Type B pancreatic cell (in vitro differentiated cells): ENCODE measurements at places on chromosomes 4 and X. TPM values are rescaled to one million over a fixed set of nuclear protein-coding genes. Genes with fewer than 3 reads are reported as not detected.

PABPC5 gene
- 3.1 and 9.6 TPM in 2 replicates for total RNA-seq

PCDH11X gene
- 6.9 and 11.2 TPM in 2 replicates for total RNA-seq

ARSH gene
- total RNA-seq = 0.24 TPM in 1 of 2 replicates, not detected in the other

DNASE1L1 gene
- total RNA-seq = 13.3 and 14.4 TPM in 2 replicates

NWD2 gene
- 0.88 and 1.5 TPM in 2 replicates for total RNA-seq

SPON2 gene
- 8.8 and 10.4 TPM in 2 replicates for total RNA-seq

CSAG2 gene
- total RNA-seq = 0.40 TPM in 1 of 2 replicates, not detected in the other

GRCh38 chr4:87758270-87758669, 41.1 kb upstream of the IBSP start:
- no peaks in the 10 kb centered on the region for H3K27me3 ChIP-seq
- no peaks in the 10 kb centered on the region for H3K4me1 ChIP-seq
- no peak for DNase-seq
- no peak overlapping the region for H3K4me3 ChIP-seq
- H3K36me3 ChIP-seq = no peaks in the 10 kb centered on the region

DNA sequence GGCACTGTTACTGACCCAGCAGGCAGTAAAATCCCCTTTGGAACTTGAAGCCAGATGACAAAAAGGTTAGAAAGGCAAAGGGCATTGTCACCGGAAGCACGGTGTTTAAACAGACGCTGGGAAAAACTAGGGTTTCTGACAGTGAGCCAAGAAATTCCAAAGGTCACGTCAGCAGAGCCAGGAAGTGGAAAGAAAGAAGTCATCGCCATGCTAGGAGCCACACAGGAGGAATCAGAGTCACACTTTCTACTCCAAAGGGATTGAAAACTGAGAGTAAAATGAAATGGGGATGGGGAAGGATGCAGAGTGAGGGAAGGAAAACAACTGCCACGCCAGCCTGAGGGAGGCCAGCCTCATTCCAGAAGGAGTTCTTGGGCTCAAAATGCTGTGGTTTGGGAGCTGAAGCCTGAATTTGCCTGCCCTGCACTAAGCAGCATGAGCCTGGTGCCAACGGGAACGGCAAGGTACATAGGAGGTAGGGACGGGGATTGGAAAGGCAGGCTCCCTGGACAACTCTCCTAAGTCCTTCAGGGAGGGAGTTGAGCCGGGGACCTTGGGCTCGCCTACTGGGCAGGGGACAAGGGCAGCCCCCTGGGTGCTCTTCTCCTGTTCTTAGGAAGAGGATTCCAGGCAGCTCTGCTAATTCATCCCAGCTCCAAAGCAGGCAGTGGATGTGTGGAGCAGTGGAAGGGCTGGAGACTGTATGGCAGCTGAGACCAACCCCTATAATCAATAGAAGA, 66.8 kb downstream of the SOWAHB start:
- peaks cover 3% of the 10 kb centered on the region for H3K36me3 ChIP-seq
- H3K4me3 ChIP-seq = peak overlapping the region; percentile 72
- peaks cover 30% of the 10 kb centered on the region for H3K4me1 ChIP-seq
- no peak for DNase-seq
- peak overlapping the region; percentile 39 for H3K27ac ChIP-seq

GRCh38 chr4:88189881-88190585, 31.6 kb upstream of the ABCG2 start:
- H3K27me3 ChIP-seq = no peaks in the 10 kb centered on the region
- peaks cover 7% of the 10 kb centered on the region for H3K4me1 ChIP-seq
- H3K27ac ChIP-seq = no peak overlapping the region
- no peaks in the 10 kb centered on the region for H3K36me3 ChIP-seq
- no peak overlapping the region for H3K4me3 ChIP-seq

- H3K27me3 ChIP-seq = no peaks in the 10 kb centered on the region
- no peak for DNase-seq
- H3K27ac ChIP-seq = no peak overlapping the region
- no peak overlapping the region for H3K4me3 ChIP-seq
Measured at GRCh38 chr4:138758196-138758595, 257.4 kb upstream of the NOCT start.

DNA sequence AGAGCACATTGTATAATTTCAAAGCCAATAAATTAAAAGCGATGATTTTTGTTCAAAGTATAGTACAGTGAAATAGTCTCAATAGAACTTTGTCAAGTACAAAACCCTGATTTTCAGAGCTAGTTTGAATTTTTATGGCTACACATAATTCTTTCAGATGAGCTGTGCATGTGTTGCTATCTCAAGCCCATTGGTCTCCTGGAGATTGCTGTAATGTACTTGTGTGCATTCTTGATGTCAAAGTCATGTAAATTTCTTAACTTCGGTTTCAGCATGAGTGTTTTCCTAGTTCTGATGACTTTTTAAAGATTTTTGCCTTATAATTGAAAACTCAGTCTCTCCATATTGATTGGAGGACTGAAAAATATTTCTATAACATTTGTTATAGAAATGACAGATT, 200.8 kb downstream of the CEP135 start:
- no peak overlapping the region for H3K27ac ChIP-seq
- H3K4me3 ChIP-seq = no peak overlapping the region
- peaks cover 22% of the 10 kb centered on the region for H3K4me1 ChIP-seq
- no peaks in the 10 kb centered on the region for H3K27me3 ChIP-seq
- H3K36me3 ChIP-seq = peaks cover 3% of the 10 kb centered on the region

GRCh38 chr4:108049406-108049805, 59.7 kb downstream of the HADH start:
- H3K27ac ChIP-seq = no peak overlapping the region
- H3K27me3 ChIP-seq = no peaks in the 10 kb centered on the region

DNA sequence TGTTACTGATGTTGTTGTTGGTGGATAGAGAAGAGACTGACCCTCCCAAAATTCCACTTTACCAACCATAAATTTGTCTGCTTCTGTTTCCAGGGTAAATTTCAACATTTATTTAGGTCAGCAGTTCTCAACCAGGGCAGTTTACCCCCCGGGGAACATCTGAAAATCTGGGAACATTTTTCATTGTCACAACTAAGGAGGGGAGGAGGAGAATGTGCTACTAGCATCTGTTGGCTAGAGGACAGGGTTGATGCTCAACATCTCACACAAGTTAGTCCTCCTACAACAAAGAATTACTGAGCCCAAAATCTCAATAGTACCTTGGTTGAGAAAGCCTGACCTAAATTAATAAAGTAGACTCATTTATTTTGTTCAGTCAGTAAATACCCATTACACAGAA, 25.7 kb downstream of the KCTD8 start:
- no peaks in the 10 kb centered on the region for H3K27me3 ChIP-seq
- H3K4me3 ChIP-seq = no peak overlapping the region
- H3K36me3 ChIP-seq = no peaks in the 10 kb centered on the region

DNA sequence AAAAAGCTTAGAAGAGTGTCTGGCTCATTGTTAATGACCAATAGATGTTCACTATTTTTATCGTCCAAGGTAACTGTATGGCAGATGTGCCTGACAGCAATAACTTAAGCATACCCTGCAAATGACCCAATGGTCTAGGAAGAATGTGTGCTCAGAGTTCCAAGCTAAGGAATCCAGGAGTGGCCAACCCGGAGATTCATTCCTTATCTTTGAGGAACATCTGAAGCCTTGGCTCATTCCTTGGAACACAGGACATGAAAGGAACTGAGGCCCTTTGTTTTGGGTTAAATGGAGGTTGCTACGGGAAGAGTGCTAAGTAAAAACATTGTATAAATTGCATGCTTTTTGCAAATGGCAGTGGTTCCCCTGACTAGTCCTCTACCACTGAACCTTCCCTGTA, 38.9 kb upstream of the EFNB1 start:
- no peaks in the 10 kb centered on the region for H3K27me3 ChIP-seq
- no peaks in the 10 kb centered on the region for H3K4me1 ChIP-seq
- H3K27ac ChIP-seq = no peak overlapping the region
- no peaks in the 10 kb centered on the region for H3K36me3 ChIP-seq
- no peak for DNase-seq
- no peak overlapping the region for H3K4me3 ChIP-seq

- H3K4me3 ChIP-seq = no peak overlapping the region
- H3K27ac ChIP-seq = no peak overlapping the region
- no peaks in the 10 kb centered on the region for H3K4me1 ChIP-seq
- no peaks in the 10 kb centered on the region for H3K36me3 ChIP-seq
- H3K27me3 ChIP-seq = no peaks in the 10 kb centered on the region
Measured at GRCh38 chrX:149979126-149979644, 40.9 kb upstream of the EOLA2 start.

DNA sequence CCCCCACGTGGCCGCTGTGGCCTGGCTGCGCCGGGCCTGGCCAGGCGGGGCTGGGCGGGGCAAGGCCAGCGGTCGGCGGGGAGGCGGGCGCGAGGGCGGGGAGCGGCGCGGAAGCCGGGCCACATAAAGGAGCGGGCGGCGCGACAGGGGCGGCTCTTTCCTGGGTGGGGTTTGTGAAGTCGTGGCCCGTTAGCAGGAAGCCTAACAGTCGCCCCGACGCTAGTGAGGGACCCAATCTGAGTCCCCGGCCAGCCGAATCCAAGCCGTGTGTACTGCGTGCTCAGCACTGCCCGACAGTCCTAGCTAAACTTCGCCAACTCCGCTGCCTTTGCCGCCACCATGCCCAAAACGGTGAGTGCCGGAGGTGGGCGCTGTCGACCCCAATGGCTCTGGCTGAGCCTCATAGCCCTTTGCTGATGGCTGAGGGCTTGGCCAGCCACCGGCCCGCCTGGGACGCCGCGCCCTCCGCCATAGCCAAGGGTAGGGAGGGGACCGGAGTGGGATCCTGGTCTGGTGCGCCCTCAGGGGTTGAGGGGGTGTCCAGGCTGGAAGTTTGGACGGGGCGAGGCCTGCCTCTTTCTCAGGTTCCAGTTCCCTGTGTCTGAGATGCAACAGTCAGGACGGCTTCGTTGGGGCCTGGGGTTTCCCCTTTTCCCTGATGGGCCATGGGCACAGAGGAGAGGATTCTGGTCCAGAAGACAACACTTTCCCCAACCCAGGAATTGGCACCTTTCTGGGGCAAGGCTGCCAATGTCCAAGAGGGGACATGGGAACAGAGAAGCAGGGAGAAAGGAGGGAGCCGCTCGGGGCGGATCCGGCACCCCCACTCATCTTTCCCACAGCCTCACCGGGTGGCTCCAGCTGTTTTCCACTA, at the start of gene MSN:
TSS of gene MSN (plus strand) at position 152 of the 874 bp plus-strand sequence. CDS start at position 340, 188 bp downstream.
- no peaks in the 10 kb centered on the region for H3K36me3 ChIP-seq
- H3K4me3 ChIP-seq = peak within 1 kb of the TSS; percentile 86
- H3K27me3 ChIP-seq = no peaks in the 10 kb centered on the region

- H3K4me1 ChIP-seq = no peaks in the 10 kb centered on the region
- no peaks in the 10 kb centered on the region for H3K36me3 ChIP-seq
- no peak overlapping the region for H3K4me3 ChIP-seq
- H3K27me3 ChIP-seq = no peaks in the 10 kb centered on the region
Measured at GRCh38 chr4:162016219-162016618, 147.6 kb downstream of the FSTL5 start.

DNA sequence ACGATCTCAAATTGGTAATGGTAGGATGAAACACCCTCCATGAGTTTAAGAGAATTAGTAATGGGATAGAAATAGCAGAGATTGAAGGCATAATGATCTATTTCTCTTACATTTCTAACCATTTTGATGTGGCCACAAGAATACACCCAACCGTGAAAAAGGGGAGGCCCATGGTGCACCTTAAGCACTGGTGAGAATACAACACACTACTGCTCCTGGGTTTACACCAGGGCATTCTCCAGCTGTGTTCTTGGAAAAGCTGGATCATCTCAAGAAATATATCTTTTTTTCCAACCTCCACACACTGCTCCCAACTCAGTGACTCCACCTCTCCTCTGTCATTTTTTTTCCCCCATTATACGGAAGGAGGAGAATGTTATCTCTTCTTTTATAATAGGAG, 1.5 kb downstream of the QRFPR start:
- no peak for DNase-seq
- no peaks in the 10 kb centered on the region for H3K36me3 ChIP-seq
- H3K27me3 ChIP-seq = peaks cover 80% of the 10 kb centered on the region
- H3K4me1 ChIP-seq = peaks cover 8% of the 10 kb centered on the region
- H3K27ac ChIP-seq = no peak overlapping the region

DNA sequence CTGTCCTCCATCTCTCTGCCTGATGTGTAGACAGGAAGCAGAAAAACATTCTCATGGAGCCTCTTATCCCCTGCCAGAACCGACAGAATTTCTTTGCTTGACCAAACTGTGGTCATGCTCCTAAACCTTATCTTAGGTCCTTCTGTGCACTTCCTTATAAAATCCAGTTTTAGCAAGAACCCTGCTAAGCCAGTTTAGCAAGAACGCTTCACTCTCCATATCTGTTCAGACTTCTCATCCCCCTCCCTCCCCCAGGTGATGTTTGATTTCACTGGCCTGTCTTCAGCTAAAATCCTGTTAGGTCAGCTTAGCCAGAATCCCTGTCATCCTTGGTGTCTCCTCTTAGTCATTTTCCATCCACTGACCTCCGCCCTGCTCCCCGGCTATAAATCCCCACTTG, 1130.9 kb upstream of the PRKX start:
- no peak for DNase-seq
- peak overlapping the region; percentile 77 for H3K4me3 ChIP-seq
- no peaks in the 10 kb centered on the region for H3K27me3 ChIP-seq
- H3K27ac ChIP-seq = peak overlapping the region; percentile 88
- no peaks in the 10 kb centered on the region for H3K36me3 ChIP-seq

- no peaks in the 10 kb centered on the region for H3K36me3 ChIP-seq
- H3K27me3 ChIP-seq = peaks cover 62% of the 10 kb centered on the region
- H3K4me1 ChIP-seq = peaks cover 8% of the 10 kb centered on the region
- H3K4me3 ChIP-seq = no peak overlapping the region
- H3K27ac ChIP-seq = no peak overlapping the region
Measured at GRCh38 chr4:113071805-113072204, 22.4 kb downstream of the ANK2 start.

GRCh38 chr4:96703265-96703664, 863.4 kb downstream of the PDHA2 start:
- H3K4me3 ChIP-seq = no peak overlapping the region
- H3K4me1 ChIP-seq = peaks cover 10% of the 10 kb centered on the region
- H3K27ac ChIP-seq = no peak overlapping the region
- DNase-seq = no peak
- no peaks in the 10 kb centered on the region for H3K36me3 ChIP-seq

GRCh38 chrX:13750812-13751211, 16.3 kb downstream of the OFD1 start:
- no peak for DNase-seq
- H3K27me3 ChIP-seq = no peaks in the 10 kb centered on the region
- no peak overlapping the region for H3K4me3 ChIP-seq
- H3K36me3 ChIP-seq = peaks cover 6% of the 10 kb centered on the region

GRCh38 chrX:2423282-2423681, 77.5 kb downstream of the DHRSX start:
- H3K36me3 ChIP-seq = peaks cover 39% of the 10 kb centered on the region
- no peak overlapping the region for H3K27ac ChIP-seq
- H3K27me3 ChIP-seq = no peaks in the 10 kb centered on the region
- H3K4me1 ChIP-seq = no peaks in the 10 kb centered on the region
- no peak for DNase-seq

DNA sequence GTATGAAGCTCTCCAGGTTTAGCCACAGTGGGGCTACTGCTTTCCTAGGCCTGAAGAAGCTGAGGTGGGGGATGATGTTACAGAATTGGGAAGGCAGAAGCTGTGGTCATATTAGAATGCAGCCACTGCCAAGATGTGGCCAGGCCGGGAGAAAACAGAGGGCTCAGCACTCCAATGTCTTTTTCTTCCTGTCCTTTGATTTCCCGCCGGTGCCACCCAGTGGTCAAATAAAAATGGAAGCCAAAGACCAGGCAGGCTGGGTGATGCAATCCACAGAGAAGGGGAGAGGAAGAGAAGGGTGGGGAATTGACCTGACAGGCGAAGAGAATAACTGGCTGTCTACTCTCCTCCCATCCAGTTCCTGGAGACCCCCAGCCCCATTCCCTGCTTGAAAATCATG, 94.9 kb upstream of the SHISA3 start:
- H3K36me3 ChIP-seq = no peaks in the 10 kb centered on the region
- H3K4me3 ChIP-seq = no peak overlapping the region
- no peaks in the 10 kb centered on the region for H3K4me1 ChIP-seq
- H3K27ac ChIP-seq = no peak overlapping the region
- peaks cover 8% of the 10 kb centered on the region for H3K27me3 ChIP-seq

GRCh38 chr4:30720661-30721184, 554 bp downstream of the PCDH7 start:
- H3K4me3 ChIP-seq = peak overlapping the region; percentile 94
- H3K36me3 ChIP-seq = peaks cover 16% of the 10 kb centered on the region
- DNase-seq = peak; percentile 75
- H3K27ac ChIP-seq = peak overlapping the region; percentile 91
